ENCODE measurements at places on chromosomes 12 and 14. TPM values are rescaled to one million over a fixed set of nuclear protein-coding genes. Genes with fewer than 3 reads are reported as not detected.

DNA sequence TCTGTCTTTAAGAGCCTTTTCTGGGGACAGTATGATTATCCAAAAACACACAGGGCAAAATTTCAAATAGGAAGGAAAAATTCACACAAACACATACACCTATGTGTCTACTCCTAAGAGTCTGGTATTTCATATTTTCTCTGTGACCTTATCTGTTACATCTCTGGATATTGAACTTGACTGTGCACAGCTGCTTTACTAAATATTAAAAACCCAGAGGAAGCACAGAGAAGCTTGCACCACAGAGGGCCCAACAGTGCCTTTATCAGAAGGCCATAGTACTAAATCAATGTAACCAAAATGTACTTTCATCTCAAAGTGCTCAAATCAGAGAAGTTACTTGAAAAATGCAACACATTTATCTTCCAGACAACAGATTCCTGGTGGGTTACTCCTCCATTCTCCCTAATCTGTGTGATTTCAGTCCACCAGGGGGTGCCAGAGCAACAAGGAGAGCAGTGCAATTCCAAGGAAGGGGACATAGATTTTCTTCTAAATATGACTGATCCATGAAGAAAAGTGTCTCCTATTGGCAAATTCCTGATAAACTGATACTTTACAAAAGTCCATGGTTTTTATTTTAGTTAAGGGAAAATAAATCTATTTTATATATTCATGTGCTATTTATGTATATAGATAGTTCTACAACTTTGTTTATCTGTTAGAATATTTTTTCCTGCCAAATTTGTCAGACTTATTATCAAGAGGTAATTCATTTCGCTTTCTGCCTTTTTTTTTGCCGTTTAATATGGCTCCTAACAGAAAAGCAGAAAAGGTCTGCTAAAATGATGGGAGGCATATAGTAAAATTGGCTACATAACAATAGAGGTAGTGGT is 617.6 kb downstream of the LRFN5 start:
- DNase-seq = peak; percentile 43

DNA sequence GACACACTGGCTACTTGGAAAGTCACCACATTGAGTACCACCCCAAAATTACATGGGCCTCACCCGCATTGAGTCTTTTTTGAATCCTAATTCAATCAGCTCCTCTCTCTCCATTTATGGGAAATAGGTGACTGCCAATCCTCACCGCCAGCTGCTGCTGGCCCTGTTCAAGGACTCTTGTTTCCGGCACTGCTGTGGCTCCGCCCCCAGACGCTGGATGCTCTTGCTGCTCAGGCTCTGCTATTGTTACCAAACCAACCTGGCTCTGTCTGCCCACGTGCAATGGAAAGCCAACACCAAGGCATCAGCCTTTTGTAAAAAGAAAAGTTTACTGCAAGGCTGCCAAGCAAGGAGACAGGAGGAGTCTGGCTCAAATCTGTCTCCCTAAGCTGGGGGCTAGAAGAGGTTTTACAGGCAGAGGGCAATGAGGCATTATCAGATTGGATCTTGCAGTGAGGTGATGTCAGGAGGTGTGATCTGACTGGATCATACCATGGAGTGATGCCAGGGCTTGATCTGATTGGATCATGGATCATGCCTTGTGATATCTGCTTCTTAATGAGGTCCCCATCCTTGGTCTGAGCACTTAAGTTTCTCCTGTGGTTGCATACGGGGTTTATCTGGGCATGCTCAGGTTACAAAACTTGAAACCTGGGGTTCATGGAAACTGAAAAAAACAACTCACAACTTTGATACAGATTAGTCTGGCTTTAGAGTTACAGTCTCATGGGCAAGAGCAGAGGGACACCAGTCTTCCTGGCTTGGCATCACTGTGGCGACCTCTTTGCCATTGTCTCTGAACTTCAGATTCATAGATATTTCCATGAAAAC is 117.1 kb upstream of the SLC35F4 start:
- no peak for DNase-seq

The KCNH3 gene
- 7.5 TPM for total RNA-seq

- DNase-seq = no peak
Measured at GRCh38 chr12:130342442-130342841, 4.8 kb downstream of the PIWIL1 start.

The B4GALNT3 gene
- 2.2 TPM for total RNA-seq

GRCh38 chr14:99840774-99841305 is 47.6 kb downstream of the EML1 start:
- DNase-seq = no peak

DNA sequence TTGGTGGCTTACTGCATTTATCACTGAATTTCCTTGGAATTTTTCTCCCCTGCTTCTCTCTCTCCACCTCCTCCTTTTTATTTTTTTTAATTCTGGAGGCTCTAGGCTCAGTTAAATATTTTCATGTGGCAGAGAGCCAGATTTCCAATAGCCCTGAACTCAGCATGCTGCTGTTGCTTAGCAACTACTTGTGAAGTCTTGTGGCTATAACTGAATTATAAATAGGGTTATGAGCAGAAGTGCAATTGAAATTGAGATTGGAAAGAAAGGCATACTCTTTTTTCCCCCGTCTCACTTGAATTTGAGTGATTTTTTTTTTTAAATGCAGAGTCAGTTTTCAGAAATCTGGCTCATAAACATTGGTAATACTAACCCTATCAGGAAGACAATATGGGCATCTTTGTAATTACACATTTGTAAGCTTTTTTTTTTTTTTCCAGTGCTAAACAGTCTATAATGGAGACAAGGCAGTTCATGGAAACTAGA is 38.3 kb downstream of the ATF7IP start:
- no peak for DNase-seq

- no peak for DNase-seq
Measured at GRCh38 chr12:55684761-55685370, 22.8 kb downstream of the ITGA7 start.
